ENCODE measurements at places on chromosomes 3 and 15.

DNA sequence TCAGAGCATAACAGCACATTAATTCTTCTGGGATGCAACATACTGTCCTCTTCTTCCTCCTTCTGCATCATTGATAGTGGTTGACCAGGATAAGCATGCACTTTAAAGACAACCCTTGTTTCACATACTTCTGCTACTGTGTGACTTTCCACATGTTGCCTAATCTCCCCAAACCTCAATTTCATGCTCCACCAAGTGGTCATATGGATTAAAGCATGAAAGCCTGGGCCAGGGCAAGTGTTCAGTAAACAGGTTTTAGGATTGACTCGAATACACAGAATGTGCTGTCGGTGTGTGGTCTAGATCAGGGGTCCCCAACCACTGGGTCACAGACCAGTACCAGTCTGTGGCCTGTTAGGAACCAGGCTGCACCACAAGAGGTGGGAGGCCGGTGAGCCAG lies 22.5 kb upstream of the BFSP2 start:
- DNase-seq = peak; percentile 70

DNA sequence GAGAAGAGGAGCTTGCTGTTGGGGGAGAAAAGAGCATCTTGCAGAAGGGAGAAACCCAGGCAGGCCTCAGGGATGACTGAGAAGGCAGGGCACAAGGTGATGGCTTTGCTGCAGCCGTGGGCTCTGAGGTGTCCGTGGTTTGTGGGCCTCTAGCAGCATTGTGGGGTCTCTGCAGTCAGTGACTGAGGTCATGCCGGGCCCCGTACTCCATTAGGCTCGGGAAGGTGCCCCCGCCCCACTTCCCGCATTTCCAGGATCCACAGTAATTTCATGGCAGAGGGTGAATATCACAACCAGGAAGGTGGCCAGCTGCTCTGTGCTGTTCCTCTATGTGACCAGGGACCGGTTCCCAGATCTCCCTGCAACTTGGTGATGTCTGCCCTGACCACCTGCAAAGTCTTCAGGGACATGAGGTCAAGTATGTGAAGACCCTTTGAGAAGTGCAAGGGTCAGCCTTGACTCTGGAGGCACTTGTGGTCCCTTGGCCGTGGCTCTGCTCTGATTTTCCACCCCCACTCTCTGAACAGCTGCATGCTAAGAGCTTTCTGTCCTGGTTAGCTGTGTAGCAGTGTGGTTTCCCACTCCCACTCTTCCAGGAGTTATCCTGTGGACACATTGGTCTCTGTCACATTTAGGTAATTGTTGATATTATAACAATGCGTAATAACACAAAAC lies 3.6 kb downstream of the KLF13 start:
- no peak for DNase-seq

GRCh38 chr15:95086531-95087252 lies 855.3 kb downstream of the MCTP2 start:
- DNase-seq = peak; percentile 0

DNA sequence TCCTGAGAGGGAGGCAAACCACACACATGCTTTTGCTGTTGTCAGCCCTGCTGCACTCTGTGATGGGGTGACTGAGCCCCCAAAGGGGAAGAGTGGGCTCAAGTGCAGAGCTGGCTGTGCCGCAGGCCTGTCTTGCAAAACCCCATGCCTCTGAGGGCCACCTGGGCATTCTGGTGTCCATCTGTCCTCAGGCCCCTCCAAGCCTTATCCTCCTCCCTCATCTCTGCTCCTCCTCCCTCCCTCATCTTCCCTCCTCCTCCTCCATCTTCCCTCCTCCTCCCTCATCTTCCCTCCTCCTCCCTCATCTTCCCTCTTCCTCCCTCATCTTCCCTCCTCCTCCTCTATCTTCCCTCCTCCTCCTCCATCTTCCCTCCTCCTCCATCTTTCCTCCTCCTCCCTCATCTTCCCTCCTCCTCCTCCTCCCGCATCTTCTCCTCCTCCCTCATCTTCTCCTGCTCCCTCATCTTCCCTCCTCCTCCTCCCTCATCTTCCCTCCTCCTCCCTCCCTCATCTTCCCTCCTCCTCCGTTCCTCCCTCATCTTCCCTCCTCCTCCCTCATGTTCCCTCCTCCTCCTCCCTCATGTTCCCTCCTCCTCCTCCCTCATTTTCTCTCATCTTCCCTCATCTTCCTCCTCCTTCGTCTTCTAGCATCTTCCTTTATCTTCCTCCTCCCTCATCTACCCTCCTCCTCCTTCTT lies 40.6 kb downstream of the CHDH start:
- DNase-seq = no peak

DNA sequence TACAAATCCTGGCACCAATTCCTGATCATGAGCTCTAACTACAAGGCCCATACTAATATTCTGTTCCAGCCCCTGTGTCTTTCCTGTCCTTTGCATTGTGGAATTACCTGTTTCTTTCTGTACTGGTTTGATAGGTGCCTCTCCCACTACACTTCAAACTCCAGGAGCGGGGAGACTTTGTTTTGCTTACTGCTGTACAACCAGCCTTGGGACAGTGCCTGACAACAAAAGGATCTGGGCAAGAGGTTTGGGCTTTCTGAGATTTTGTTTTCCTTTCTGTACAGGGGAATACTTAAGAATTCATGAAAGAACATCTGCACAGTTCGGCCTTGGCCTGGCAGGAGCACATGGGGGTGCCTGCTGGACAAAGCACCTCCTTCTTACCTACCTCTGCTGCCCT lies 45.1 kb downstream of the ZDHHC3 start:
- no peak for DNase-seq

- peak; percentile 7 for DNase-seq
These were observed 592.1 kb upstream of the GBE1 start for GRCh38 chr3:82353306-82354171.

DNA sequence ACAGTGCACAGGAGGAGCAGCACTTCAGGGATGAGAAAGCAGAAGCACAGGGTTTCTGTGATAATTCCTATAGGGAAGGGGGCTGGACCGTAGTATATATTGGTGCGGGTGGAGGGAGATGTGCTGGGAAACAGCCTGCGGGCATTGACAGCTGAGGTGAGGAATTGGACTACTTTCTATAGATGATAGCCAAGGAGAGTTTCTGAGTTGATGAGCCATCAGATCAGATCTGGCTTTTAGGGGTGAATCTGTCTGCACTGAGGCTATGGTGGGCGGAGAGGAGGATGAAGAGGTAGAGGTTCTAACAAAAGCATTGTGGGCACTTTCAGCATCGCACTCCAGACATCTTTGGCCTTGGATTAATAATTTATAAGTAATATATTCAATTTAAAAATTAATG lies 33.1 kb downstream of the SELENOT start:
- DNase-seq = no peak

DNA sequence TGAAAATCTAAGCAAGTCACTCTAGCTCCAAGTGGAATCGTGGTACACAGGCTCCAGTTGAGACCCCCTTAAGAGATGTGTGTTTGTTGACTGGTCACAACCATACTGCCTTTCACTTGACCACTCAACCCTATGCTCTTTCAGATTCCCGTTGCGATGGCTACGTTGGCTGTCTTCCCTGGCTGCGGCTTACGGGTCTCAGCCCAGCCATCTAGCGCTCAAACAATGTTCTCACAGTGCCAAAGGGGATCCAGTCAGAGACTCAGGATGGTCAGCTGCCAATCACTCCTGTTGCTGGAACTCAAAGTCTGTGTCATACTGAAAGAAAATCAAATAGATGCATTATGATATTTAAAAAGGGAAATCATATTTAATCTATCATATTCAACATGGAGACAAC lies 237.6 kb downstream of the ITPR1 start:
- peak; percentile 87 for DNase-seq

Measured in astrocyte of the hippocampus (primary cell).